ENCODE measurements at places on chromosomes 5 and 9. TPM values are rescaled to one million over a fixed set of nuclear protein-coding genes. Genes with fewer than 3 reads are reported as not detected.

DNA sequence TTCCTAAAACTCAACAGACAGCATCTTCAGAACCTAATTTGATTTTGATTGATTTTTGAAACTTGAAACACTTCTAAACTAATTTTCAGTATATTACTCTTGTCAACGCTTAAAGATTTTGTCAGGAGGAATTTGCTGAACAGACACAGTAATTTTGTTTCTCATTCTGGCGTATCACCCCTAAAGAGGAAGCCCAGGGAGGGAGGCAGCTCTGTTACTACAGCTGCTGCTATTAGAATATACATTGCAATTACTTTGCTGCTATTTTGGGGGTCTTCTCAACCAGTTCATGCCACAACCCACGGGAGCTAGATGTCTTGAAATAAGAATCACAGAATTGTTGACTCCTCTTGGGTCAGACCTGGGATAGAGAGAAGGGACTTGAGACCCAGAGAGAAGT lies 122.6 kb downstream of the TLR4 start:
- DNase-seq = no peak

DNA sequence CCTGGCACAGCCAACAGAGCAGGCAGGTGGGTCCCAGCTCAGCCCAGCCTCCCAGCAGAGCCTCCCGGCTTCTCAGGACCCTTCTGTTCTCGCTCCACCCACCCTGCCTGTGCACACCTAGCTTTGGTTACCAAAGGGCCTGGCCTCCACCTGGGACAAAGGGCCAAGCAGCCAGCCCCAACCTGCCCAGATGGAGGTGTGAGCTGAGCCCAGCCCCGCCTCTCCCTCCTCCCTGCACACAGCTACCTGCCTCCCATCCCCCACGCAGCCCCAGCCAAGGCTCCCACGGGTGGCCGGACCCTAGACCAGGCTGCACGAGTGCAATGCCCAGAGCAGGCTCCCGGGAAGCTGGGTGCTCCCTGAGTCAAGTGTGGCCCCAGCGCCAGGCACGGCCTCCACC lies 5.6 kb downstream of the TPRN start:
- DNase-seq = no peak

SLIT3 gene
- 32.9 TPM for polyA plus RNA-seq

HTR1A gene
- not detected for polyA plus RNA-seq

DNA sequence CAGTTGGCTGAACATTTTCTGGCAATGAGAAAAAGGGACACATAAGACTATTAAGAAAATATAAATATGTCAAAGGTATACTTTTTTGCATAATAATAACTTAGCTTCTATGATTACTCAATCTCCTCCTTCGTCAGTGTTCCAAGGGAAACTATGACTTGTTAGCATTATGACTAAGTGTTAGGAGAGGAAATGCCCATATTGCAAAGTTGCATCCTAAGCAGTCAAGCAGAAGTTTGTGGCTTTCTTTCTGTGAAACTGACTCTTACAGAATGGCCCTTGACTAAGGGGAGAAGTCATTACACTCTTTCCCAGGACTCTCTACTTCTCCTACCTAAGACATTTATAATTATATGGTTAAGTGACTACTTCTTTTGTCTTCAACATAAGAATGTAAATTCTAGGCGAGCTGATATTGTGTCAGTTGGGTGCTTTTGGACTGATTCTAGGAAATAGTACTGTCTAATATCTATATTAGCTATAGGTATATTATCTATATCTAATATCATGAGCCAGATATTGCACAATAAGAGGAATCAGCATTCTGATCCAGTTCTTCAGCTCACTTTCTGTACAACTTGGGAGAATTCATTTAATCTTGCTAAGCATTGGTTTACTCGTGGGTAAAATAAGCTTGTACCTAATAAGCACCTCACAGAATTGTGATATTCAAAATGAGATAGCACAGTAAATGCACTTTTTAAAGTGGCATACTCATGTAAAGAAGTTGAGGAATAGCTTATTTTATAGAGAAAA lies 16.4 kb upstream of the SPINK6 start:
- no peak for DNase-seq

DNA sequence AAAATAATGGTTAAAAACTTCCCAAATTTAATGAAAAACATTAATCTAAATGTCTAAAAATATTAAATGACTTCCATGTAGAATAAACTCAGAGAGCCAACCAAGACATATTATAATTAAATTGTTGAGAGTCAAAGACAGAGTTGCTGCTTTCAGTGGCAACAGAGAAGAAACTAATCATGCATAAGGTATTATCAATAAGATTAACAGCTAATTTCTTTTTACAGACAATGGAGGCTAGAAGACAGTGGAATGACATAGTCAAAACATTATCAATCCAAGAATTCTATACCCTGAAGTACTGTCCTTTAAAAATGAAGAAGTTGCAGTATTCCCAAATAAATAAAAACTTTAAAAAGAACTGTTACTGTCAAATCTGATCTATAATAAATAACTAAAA lies 268.7 kb downstream of the IRX2 start:
- no peak for DNase-seq

BTNL9 gene
- 57.8 TPM for polyA plus RNA-seq

DNA sequence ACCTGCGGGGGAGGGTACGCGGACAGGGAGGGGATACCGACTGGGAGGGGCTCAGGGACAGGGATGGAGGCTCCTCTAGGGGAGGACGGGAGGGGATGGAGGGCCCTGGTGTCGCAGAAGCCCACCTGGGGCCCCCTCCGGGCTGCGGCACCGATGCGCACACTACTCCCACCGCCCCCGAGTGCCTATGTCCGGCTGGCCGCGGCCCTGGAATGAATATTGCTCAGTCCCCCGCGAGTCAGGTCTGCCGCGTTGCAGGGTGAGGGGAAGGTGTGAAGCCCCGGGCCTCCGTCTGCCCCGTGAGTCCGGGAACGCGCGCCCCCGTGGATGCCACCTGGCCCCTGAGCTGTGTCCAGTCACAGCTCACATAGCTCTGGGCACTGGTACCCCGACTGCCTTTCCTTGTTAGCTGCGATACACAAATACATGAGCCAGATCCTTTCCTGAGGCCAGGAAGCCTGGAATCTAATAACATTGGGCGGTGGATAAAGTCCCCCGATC lies 44.5 kb upstream of the PRSS3 start:
- peak; percentile 36 for DNase-seq

ADRB2 gene
- polyA plus RNA-seq = 2.4 TPM

ORM1 gene
- 0.70 TPM for polyA plus RNA-seq

- no peak for DNase-seq
These were observed 1.3 kb upstream of the SRA1 start for GRCh38 chr5:140558542-140558941.

DNA sequence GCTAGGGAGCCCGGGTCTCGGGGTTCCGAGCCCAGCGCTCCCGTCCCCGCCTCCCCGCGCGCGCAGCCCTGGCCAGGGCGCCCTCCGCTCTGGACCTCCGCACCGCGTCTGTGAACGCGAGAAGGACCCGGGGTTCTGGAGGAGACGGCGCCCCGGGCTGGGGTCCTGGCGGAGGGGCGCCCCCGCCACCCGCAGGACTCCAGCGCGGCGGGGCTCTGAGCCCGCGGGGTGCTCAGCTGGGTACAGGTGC lies 431 bp downstream of the TMOD1 start:
- no peak for DNase-seq

DNA sequence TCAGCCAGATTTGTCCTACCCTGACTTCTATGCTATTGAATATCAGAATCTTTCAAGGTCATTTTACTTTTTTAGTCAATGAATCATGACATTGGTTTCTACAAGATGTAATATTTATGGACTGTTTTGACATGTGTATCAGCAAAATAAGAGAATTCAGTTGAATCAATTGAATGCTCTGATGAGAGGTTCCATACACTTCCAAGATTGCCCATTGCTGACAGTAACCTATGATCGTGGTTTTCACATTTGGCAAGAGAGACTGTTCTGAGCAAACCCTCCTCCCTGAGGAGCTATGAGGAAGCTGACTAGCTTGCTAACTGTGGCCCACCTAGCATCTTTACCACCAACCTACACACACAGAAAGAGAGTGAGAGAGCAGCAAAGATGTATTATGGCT lies 56.7 kb upstream of the FST start:
- DNase-seq = no peak

DNA sequence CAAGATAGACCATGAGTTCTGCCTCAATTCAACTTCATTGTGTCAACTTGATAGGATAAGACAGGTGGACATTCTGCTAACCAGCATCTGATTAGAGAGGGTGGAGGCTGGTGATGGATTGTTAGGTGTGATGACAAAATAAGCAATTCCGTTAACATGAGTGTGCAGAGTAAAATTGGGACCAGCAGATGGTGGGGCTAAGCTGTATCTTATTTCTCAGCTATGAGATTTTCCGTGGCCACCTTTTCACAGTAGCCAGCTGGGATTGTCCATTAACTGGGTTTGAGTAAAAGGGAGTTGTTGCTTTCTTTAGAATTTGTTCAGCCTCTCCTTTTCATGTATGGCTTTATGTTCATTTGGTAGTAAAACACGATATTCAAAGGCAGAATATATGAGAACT lies 28.8 kb upstream of the TAL2 start:
- DNase-seq = no peak

- DNase-seq = no peak
These were observed 46.5 kb downstream of the AUH start for GRCh38 chr9:91315191-91315590.

DNA sequence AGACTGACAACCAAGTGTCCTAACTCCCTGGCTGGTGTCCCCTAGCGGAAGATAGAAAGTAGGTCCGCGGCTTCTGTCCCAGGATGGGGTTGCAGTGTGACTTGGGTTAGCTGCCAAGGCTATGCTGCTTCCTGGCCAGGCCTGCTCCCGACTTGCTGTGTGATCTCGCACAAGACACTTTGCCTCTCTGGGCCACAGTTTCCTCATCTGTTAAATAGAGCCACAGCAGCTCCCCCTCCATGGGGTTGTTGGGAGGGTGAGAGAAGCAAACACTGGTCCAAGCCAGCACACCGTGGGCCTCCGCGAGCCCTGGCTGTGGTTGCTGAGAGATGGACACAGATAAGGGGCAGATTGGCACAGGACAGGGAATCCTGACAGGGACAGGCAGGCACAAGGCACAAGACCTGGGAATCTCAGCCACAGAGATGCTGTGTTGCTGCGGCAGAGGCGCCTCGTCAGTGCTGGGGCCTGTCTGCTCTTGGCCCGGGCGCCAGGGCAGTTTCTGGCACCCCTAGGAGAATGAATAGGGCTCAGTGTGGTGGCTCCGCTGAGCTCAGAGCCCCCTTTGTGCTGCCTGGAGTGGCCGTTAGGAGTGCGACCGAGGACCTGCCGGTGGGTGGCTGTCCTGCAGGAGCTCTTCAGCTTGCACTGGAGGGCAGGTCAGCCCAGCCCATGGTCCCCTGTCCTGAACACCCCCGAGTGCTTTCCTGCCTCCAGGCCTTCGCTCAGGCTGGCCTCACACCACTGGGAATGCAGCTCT lies 1.8 kb upstream of the SH2D3C start:
- no peak for DNase-seq

DNA sequence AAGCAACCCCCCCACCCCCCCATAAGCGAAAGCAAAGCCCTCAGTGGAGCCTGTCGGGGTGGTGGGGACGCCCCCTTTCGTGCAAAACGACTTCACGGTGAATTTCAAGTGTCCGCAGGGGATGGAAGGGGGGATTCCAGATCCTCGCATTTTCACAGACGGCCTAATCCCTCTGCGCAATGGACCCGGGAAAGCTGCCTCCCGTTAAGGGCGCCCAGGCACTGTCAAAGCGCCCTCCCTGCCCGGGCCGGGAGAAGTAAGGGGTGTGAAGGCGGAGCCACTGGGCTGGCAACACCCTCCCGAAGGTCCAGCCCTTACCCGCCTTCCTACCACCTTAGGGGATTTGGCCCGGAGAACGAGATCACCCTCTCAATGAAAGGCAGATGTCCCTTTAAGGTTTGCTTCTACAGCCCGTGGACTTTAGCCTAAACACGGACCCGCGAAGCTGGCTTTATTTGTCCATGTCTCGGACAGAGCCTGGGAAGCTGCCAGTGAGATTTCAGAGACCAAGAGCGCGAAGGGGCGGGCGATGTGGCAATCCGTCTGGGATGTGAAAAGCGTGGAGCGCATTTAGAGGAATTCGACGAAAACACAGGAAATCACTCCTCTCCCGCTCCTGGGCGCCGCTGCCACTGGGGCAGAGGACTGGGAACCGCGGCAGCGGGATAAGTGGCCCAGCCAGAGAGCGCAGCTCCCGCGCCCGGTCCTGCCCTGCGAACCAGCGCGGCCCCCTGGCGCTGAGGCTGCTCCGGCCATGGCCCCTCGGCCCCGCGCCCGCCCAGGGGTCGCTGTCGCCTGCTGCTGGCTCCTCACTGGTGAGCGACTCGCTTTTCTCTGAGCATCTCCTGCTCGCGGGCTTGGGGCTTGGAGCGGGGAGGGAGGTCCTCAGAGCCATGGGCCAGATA lies at the start of the genes ITGA1 and PELO:
Gene ITGA1 (plus strand): TSS at position 317 of the 905 bp plus-strand sequence. CDS start 438 bp downstream, at position 755.
Gene PELO (plus strand): TSS at position 317 of the 905 bp plus-strand sequence. CDS start 12,479 bp downstream, outside the sequence.
- DNase-seq = peak; percentile 92

DNA sequence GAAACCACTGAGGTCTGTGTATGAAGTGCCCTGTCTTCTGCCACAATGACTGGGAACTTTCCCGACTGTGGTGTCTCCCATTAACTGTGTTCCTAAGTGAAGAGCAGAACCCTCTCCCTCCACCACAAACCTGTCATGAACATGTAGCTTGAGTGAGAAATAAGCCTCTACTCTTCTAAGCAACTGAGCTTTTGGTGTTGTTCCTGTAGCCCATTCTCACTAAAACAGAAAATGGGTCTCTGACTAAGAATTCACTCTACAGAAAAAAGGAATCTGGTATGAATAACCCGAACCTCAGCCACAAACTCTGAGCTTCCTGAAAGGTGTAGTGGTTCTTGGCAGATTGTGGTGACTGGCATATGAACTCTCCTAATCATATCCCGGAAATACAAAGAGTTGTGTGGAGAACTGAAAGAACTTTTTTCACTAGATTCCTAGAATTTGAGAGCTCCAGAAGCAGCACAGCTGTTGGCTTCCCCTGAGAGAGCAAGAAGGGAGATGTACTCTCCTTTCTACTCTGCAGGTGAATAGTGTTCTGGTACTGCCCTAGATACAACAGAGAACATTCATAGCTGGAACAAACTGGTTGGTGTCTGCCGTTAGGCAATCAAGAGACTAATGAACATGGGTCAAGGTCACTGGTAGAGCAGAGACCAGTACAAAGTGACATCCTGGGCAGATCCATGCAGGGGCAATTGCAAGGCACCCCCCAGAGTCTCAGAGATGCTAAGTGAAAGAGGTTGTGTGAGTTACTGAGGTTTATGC lies 283.8 kb downstream of the PDE4D start:
- DNase-seq = no peak

DNA sequence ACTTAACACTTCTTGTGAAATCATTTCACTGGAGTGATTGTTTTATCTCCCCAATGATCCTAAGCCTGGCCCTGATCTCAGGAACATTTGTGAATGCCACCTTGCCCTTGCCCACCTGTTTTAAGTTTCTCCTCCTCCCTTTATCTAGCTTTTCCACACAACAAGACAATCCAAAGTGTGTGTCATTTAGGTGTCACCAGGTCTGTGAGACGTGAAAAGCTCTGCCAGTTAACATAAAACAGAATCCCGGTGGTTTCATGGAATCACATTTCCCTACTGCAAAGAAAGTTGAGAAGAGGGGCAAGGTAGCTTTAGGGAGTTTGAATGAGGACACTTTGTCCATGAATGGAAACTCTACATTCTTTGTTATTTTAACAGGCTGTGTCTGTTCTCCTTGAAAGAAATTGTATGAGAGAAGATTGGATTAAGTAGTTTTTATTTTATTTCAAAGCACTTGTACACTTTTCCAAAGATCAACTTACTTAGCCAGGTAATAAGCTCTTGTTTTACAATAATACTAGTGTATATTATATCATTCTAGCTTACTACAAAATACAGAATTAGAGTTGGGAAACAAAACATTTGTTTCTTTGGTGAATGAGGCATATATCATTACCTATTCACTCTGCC lies 239.0 kb downstream of the ISL1 start:
- no peak for DNase-seq
